Effector memory CD8-positive, alpha-beta T cell (primary cell): ENCODE measurements at places on chromosomes 4 and X.

GRCh38 chr4:167020410-167020809, 213.9 kb downstream of the SPOCK3 start:
- H3K36me3 ChIP-seq, result no peaks in the 10 kb centered on the region
- no peaks in the 10 kb centered on the region for H3K4me1 ChIP-seq
- no peak overlapping the region for H3K27ac ChIP-seq

GRCh38 chr4:21535898-21536297, 412.7 kb downstream of the KCNIP4 start:
- no peak for DNase-seq
- no peaks in the 10 kb centered on the region for H3K4me1 ChIP-seq
- no peak overlapping the region for H3K4me3 ChIP-seq
- no peak overlapping the region for H3K27ac ChIP-seq

GRCh38 chr4:119512398-119512797, 116.2 kb downstream of the PDE5A start:
- no peaks in the 10 kb centered on the region for H3K27me3 ChIP-seq
- H3K36me3 ChIP-seq, result peaks cover 11% of the 10 kb centered on the region
- H3K27ac ChIP-seq, result no peak overlapping the region
- no peaks in the 10 kb centered on the region for H3K4me1 ChIP-seq

DNA sequence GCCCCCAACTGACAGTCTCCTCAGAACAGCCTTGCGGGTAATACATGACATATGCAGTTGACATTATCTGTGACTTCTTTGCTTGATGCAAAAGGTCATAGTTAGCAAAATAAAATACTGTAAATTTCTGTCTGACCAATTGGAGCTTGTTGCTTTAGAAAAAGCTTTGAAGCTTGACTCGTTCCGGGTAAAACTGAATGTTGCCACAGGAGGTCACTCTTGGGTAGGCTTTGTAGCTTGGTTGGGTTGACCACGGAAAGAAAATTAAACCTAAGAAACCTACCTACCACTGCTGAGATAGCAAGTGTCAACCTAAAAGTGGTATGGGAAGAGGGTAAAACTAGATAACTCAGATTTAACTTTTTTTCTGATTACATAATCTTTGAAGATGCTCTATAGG, 23.2 kb downstream of the PRPS2 start:
- no peak overlapping the region for H3K4me3 ChIP-seq
- H3K36me3 ChIP-seq, result peaks cover 6% of the 10 kb centered on the region
- no peaks in the 10 kb centered on the region for H3K27me3 ChIP-seq
- H3K4me1 ChIP-seq, result no peaks in the 10 kb centered on the region
- DNase-seq, result peak; percentile 29
- no peak overlapping the region for H3K27ac ChIP-seq

GRCh38 chr4:113707048-113707447, 54.5 kb downstream of the CAMK2D start:
- peaks cover 11% of the 10 kb centered on the region for H3K4me1 ChIP-seq
- H3K36me3 ChIP-seq, result no peaks in the 10 kb centered on the region
- DNase-seq, result no peak

DNA sequence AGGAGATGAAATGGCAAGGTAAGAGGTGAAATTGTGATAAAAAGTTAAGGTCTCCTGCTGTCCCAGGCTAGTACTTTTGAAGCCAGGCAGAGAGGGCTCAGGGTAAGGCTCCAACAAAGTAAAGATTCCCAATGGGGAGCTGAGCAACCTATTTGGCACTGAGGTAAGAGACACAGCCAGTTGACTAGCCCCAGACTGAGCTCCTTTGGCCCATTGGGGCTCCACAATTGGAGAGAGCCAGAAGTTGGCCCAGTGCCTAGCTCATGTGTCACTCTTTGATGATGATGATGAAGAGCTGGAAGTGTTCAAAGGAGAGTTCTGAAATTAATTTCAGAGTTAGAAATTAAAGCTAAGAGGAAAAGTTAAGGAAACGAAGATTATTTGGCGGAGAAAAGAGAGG, 94.6 kb downstream of the RLIM start:
- no peaks in the 10 kb centered on the region for H3K36me3 ChIP-seq
- no peak for DNase-seq
- H3K4me3 ChIP-seq, result no peak overlapping the region
- H3K4me1 ChIP-seq, result no peaks in the 10 kb centered on the region

DNA sequence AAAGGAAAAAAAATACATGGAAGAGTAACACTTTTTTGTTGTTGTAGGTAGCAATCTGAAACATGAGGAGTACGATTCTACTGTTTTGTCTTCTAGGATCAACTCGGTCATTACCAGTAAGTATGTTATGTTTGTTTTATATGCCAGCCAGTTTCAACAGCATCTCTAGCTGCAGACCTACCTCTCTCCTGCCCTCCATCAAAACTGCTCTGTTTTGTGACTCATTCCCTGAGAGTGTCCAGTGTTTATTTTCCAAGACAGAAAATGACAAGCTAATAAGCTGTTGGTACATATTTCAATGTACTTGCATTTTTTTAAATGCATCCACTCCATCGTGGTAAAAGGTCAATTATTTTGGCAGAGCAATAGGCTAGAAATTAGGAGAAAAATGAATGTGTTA, 347 bp downstream of the AMTN start:
- H3K27me3 ChIP-seq, result peaks cover 8% of the 10 kb centered on the region
- DNase-seq, result no peak
- H3K27ac ChIP-seq, result no peak overlapping the region
- H3K4me1 ChIP-seq, result no peaks in the 10 kb centered on the region
- no peak overlapping the region for H3K4me3 ChIP-seq
- H3K36me3 ChIP-seq, result no peaks in the 10 kb centered on the region

GRCh38 chr4:174423257-174423944, 98.9 kb downstream of the HPGD start:
- no peak for DNase-seq
- H3K27me3 ChIP-seq, result no peaks in the 10 kb centered on the region
- H3K27ac ChIP-seq, result no peak overlapping the region
- H3K36me3 ChIP-seq, result no peaks in the 10 kb centered on the region

DNA sequence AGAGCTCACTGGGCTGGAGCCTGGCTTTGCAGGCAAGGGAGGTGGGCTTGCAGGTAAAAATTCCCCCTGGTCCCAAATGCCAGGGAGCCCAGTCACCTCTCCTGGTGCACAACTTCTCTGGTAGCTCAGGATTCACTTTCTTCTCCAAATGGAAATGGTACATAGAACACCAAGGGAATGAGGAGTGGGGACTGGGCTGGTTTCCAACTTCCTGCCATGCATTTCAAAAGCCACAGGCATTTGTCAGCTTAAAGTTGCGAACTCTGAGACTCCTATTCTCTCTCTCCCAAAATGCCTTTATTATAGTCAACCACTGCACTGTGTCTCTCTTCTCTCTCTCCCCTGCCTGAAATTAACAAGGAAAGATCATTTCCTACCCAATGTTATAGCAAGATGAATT, 177.3 kb downstream of the GRIA3 start:
- no peak for DNase-seq
- no peak overlapping the region for H3K4me3 ChIP-seq
- no peaks in the 10 kb centered on the region for H3K27me3 ChIP-seq
- no peak overlapping the region for H3K27ac ChIP-seq
- H3K4me1 ChIP-seq, result no peaks in the 10 kb centered on the region
- H3K36me3 ChIP-seq, result no peaks in the 10 kb centered on the region

GRCh38 chr4:168643111-168643795, 146.4 kb downstream of the PALLD start:
- H3K4me1 ChIP-seq, result no peaks in the 10 kb centered on the region
- no peak for DNase-seq
- no peak overlapping the region for H3K27ac ChIP-seq
- H3K4me3 ChIP-seq, result no peak overlapping the region

- no peaks in the 10 kb centered on the region for H3K36me3 ChIP-seq
- no peaks in the 10 kb centered on the region for H3K4me1 ChIP-seq
- DNase-seq, result no peak
Measured at GRCh38 chr4:105741548-105741947, 33.0 kb downstream of the GSTCD start.

GRCh38 chrX:47458528-47458927, 24.5 kb downstream of the ZNF41 start:
- H3K4me3 ChIP-seq, result peak overlapping the region; percentile 35
- no peaks in the 10 kb centered on the region for H3K27me3 ChIP-seq
